ENCODE measurements at places on chromosomes 16 and 17.

GRCh38 chr16:57192146-57192545, 6.0 kb downstream of the RSPRY1 start:
- DNase-seq = no peak

DNA sequence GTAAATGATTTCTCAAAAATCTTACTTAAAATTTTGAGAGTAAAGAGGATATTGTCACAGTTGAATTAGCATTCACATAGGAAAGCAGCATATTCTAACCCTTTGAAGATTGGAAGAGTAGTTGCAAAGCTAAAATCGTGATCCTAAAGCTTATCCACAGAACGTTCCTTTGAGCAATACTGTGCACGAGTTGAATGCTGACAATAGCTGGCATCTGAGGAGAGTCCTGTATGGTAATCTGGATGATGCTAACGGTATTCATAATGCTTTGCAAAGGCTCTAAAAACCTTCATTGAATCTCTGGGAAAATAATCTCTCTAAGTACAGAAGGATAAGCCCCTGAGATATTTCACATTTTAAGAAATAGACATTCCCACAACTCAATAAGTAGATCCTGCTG, 354.6 kb downstream of the CDH8 start:
- no peak for DNase-seq

DNA sequence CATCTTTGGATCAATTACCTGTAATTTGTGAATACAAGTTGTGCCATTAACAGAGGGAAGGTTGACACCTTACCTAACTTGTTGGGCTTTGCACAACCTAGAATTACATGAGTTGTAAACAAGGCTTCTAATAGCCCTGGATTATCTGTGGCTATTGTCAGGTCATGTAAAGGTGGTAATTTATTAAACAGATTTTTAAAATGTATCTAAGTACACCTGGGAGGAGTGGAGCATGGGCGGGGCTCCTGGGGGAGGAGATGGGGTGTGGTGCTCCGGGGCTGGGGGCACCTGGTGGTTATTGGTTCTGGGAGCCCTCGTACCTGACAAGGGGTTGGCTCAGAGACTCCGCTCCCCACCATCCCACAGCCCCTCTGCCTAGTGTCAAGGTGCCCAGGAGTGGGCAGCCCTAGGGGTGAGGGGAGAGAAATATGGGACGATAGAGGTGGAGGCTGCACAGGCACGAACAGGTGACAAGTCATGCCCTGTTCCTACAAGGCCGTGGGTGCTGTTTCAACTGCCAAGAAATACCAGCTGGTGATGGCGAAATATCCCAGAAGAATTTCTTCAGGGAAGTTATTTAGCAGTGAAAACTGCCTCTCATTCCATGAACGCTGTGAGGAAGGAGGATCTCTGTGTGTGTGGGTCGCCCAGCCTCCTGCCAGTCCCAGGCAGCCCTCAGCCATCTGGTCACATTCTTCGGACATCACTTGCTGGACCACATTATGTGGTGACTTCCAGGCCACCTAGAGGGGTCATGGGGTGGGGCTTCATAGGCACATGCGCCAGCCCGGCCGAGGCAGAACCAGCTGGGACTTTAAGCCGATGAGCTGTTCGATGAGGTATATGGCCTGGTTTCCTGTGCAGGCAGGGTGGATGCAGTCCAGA, 55.5 kb upstream of the IRX3 start:
- no peak for DNase-seq

- DNase-seq = no peak
These were observed 12.9 kb upstream of the CMIP start for GRCh38 chr16:81431554-81432353.

GRCh38 chr16:67150833-67151396, at the start of gene B3GNT9:
B3GNT9 (minus strand) TSS chr16:67150998; CDS start chr16:67150485, 513 bp downstream.
- peak; percentile 41 for DNase-seq

GRCh38 chr16:66952430-66953110, 8.5 kb upstream of the CES3 start:
- no peak for DNase-seq

DNA sequence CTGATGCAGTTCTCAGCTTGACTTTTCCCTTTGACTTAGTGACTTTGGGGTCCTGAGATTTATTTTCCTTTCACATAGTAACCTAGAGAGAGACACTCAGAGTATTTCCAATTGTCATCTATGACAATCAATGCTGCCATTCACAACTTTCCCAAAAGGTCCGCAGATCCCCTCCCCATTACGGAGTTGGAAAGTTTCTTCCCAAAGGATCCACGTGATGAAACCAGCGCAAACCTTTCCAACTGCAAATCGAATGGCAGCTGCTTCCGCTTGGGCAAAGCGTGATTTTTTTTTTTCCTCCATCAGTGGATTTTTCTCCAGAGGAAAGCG, 538 bp upstream of the FCSK start:
- DNase-seq = no peak

DNA sequence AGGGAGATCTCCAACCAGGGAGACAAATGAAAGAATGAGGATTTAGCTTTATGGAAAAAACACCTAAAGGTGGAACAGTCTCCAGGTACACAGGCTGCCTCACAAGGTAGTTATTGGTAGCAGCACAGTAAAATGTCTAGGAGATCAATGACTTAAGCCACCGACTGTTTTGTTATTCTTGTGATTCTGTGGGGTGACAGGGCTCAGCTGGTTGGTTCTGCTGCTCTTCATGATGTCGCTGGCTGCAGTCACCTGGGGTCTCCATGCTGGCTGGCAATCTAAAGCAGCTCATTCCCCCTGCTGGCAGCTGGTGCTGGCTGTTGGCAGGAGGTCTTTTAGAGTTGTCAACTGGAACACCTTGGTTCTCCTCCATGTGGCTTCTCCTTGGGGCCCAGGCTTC, 69.2 kb downstream of the FOXL1 start:
- DNase-seq = no peak

DNA sequence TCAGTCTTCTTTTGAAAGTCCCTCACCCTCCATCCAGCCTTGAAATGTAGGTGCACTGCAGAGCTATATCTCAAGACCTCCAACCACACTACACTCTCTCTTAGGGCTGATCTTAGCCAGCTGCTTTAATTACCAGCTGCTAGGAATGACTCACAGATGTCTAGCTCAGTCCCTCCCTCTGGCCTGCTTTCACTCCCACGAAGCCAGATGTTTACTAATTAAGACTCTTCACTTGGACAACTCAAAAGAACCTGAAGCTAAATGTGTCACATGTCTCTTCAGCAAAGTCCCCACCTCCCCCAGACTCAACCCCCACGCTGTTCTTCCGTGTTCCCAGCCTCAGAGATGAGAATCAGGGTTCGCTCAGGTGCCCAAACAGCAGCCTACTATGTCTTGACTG, 2.6 kb downstream of the GTF3C1 start:
- no peak for DNase-seq

GRCh38 chr16:19524616-19525384, 1.1 kb downstream of the CCP110 start:
- DNase-seq = no peak

- DNase-seq = no peak
These were observed 171.5 kb downstream of the AXIN2 start for GRCh38 chr17:65389949-65390348.

GRCh38 chr16:47392081-47392480, 68.8 kb downstream of the ITFG1 start:
- DNase-seq = peak; percentile 17

DNA sequence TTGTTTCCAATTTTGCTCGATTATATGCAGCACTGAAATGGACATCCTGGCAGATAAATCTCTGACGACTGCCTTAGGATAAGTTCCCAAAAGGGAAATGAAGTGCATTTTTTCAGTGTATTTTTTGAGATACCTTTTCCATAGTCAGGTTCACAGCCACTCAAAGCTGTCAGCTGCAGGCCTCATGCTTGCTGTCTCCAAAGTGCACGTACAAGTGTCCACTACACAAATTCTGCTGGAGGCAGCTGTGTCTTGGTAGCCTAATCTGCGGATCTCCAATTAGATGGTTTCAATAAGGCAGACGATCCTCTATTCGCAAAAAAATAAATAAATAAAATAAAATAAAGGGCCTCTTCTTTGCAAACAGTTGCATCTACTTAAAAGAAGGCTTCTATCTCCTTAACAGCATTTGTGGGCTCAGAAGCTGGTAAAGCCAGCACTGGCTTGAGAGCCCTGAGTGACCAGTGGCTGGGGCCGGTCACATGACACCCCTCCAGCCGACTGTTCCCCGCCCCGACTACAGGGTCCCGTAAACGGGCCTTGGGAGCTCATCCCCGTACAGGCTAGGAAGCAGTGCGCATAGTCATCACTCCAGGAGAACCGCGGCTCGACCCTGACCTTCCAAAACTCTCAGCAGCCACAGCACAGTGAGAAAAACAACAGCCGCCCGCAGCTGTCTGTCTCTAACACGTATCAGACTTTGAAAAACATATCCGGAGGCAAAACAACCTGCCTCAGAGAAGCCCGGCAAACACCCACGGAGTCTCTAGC, 18.8 kb downstream of the RPH3AL start:
- DNase-seq = peak; percentile 12

GRCh38 chr17:29162909-29163341, 17.3 kb downstream of the MYO18A start:
- DNase-seq = no peak

GRCh38 chr17:82767041-82767754, 15.3 kb downstream of the TBCD start:
- peak; percentile 40 for DNase-seq

GRCh38 chr17:4741544-4741943, 1.8 kb upstream of the CXCL16 start:
- DNase-seq = no peak

GRCh38 chr17:55794725-55795482, 44.1 kb downstream of the PCTP start:
- DNase-seq = no peak
